ENCODE measurements at places on chromosomes 1 and 21.
A peak's percentile ranks its signal among the peaks of the same experiment; 100 is the strongest.

GRCh38 chr1:105655032-105655431 is 1401.4 kb upstream of the PRMT6 start:
- DNase-seq, result no peak

DNA sequence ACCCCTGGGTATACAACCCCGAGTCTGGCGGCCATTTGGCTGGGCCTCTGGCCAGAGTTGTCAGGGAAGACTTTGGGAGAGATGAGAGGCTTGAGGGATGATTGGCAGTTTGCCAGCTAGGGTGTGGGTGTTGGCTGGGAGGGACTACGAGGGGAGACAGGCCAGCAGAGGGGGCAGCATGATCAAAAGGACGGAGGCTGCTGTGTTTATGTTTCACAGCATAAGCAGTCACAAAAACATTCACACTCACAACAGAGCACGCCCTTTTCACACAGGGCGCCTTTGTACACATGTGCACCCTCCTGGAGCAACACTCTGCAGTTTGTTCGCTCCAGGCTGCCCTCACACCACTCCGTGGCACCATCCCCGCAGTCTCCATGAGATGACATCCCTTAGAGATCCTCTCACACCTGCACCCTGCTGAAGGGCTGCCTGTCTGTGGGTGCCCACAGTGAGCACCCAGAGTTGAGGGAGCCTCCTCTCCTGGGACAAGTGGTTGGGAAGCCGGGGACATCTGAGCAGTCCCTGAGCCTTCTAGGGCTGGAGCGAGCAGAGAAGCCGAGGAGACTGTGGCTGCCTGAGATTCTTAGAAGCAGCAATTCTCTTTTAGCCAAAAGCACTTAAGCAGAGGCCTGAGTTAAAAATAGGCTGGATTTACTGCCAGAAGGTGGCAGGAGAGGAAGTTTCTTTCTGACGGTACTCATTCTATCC is 15.4 kb downstream of the EFNA3 start:
- DNase-seq, result peak; percentile 78

DNA sequence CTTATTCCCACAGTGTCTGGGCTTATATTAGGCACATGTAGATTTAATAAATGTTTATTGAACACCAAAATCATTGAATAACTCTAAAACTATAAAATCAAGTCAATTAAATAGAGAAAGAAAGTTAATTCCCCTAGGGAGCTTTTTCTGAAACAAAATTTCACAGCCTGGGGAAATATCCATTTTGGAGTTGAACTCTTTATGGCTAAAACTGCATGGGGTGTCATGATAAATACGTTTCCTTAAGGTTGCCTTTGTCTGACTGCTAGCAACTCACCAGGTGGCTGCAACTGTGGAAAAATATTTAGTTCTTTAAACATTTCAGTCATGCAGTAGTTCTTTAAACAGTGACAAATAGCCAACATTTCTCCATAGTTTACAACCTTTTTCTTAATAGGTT is 496.1 kb downstream of the LRRIQ3 start:
- no peak for DNase-seq

DNA sequence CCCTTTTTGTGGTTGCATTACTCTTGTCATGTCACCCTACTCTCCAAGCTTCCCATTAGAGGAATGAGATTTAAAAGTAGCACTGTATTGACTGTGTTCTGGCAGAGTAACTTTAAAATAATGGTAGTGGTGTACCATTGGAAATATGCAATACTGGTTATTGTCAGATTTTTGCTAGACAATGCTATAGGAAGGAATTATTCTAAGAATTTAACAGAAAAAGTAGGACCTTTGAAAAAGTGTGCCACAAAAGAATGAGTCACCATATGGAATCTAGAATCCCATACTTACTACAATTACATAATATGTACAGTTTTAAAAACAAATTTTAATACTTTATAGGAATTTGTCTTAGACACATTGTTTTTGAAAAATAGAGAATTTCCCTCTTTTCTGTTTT is 13.8 kb downstream of the MIER1 start:
- no peak for DNase-seq

- no peak for DNase-seq
Measured at GRCh38 chr1:53409233-53409632, 50.0 kb upstream of the DMRTB1 start.

DNA sequence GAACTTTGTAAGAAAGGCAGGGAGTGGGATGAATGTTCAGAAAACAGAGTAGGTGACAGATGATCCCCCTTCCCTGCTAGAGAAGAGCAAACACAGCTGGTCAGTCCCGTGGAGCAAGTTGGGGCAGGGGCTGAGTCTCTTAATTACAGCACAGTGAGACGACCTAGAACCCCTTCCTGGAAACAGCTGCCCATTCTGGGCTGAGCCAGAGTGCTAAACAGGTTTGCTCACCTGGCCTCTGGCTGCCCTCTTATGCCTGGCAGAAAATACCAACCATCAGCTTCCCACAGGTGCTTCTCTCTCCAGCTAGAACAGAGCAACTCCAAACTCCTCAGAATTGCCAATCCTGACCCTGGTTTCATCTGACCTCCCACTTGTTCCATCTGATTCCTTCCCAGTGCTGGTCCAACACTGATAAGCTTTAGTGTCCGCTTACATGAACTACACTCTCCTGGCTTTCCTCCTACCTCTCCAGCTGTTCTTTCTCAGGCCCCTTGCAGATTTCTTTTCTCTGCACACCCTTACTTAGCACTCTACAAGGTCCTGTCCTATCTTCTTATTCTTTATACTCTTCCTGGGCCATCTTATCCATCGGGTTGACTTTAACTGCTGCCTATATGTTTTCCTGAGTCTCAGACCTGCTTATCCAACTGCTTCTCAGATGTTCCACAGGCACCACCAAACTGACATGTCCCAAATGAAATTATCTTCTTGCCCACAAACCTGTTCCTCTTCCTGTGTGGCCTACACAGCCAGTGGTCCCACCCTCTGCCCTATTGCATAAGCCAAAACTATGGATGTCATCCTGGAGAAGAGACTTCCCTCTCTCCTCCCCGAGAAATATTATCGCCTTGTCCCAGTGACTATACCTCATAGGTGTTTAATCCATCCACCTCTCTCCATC is 22.6 kb upstream of the COL9A2 start:
- no peak for DNase-seq

DNA sequence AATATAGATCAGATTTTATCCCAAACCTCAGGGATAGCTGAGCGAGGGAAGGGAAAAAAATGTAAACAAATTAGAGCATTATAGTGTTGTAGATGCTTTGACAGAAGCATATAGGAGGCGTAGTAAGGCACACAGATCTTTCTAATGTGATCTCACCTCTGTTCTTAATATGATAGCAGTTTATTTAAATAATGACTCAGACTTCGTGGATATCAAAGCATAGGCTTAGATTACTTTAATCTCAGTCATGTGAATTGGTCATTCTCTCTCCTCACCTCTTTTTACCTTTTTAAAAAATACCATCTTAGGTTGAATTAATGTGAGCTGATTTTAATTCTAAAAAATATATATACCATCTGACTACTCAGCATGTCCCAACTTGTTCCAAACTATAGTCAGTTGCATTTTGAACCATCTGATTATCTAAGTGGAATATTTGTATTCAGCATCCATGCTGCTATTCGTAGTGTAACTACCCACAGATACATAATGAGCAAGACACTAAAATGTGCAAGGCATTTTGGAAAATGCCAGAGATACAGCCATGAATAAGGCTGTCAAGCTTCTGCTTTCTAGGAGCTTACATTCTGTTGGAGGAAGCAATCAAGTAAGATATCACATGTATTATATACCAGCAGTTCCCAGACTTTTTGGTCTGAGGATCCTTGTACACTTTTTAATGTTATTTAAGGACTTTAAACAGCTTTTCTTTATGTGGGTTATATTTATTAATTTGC is 76.7 kb downstream of the OSBPL9 start:
- no peak for DNase-seq

DNA sequence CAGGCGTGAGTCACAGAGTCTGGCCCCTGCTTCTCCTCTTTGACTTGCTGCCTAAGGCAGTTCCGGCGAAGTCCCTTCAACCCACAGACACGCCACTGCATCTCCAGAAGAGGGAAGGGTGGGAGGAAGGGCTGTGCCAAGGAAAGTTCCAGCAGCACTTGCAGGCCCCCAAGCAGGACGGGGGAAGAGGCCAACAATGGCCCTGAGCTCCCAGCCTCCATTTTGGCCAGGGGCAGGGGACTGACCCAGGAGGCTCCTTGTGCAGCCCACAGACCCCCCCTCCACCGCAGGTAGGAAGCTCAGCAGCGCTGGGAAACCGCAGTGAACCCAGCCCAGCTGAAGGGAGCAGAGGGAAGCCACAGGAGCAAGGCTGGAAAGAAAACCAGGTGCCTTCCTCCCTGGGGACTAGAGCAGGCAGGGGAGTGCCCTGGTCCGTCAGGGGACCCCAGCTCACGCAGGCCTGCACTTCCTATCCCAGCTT is 35.4 kb downstream of the ACOT7 start:
- no peak for DNase-seq

DNA sequence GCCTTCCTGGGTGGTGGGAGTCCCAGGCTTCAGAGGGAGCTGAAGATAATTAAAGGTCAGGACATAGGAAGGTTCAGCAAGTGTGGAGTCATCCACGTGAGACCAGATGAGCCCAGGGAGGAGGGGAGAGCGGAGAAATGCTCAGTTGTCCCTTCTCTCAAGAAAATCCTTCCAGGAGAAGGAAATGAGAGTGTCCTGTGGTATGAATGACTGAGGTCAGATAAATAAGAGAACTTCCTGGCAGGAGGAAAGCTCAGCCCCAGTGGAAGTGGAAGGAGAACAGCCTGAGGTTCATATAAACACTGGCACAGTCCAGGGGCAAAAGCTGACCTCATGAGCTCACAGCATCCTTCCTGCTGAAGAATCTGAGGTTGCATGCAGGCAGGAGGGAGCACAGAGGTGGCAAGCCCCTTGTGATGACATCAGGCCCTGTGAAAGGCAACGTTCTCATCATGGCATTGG is 97.6 kb downstream of the NAV1 start:
- DNase-seq, result no peak

GRCh38 chr1:18581420-18581880 is 49.2 kb upstream of the PAX7 start:
- DNase-seq, result peak; percentile 24

DNA sequence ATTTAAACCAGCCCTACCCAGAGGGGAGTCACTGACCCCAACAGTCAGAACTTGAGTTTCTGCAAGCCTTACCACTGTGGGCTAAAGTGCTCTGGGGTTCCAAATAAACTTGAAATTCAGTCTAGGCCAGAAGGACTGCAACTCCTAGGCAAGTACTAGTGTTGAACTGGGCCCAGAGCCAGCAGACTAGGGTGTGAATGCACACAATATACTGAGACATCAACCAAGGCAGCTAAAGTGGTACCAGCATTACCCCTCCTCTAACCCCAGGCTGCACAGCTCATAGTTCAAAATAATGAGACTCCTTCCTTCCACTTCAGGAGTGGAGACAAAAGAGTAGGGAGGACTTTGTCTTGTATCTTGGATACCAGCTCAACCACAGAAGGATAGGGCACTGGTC is 18.9 kb upstream of the IL20 start:
- no peak for DNase-seq

DNA sequence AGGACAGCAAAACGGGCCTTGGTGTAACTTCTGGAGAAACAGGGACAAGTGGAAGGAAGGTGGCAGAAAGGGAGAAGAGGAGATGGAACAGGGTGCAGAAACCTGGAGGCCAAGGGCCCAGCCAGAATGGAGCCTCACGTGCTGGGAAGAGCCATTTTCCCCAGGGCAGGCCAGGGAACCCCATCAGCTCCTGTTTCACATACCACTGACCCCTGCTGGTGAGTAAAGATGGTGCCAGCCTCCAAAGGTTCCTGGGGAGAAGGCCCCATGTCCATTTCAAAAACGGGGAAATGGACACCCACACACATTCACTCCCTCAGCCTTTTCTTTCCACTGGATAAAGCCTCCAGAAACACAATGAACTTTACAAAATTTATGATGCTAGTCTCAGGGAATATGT is 57.6 kb upstream of the JUN start:
- DNase-seq, result no peak

- no peak for DNase-seq
Measured at GRCh38 chr1:67304023-67304422, 3.6 kb upstream of the IL12RB2 start.

GRCh38 chr1:228735871-228736586 is 750 bp downstream of the RHOU start:
- peak; percentile 12 for DNase-seq

DNA sequence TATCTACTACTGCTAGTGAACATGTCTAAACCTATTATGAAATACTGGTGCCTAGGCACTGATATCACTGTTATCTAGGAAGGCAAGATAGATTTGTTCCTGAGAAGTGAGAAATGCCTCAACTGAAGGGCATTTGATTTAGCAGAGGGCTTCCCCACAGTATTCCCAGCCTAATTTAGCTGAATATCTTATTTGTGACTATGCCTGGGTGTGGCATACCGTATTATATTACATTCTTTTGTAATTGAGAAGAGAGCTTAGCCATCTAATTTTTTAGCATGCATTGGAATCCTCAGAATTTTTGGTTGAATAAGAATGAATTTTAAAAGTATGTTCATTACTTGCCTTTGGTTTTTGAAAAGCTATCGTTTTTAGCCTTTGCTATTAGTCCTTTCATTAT is 99.1 kb downstream of the ZP4 start:
- DNase-seq, result no peak

GRCh38 chr1:93707956-93708355 is 26.3 kb upstream of the BCAR3 start:
- no peak for DNase-seq

DNA sequence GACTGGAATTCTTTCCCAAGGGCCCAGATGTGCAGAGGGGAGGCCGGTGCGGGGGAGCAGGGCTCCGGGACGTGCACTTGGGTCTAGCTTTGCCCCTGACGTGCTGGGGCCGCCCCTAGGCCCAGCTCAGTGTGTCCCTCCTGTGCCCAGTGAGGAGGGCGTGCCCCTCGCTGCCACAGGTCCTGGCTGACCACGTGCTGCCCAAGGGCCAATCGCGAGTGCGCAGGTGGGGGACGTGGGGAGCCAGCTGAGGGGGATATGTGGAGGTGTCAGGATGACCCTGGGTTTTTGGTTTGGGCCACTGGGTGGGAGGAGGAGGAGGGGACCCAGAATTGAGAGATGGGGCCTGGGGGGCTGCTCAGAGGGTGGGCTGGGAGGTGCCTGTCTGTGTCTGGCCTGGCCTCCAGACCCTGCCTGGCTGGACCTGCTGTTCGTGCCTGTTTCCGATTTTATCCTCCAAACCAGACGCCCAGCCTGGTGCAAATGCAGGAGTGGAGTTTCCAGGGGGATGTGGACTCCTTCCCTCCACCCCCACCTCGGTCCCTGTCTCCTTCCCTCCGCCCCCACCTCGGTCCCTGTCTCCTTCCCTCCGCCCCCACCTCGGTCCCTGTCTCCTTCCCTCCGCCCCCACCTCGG is 6.1 kb upstream of the RNF223 start:
- DNase-seq, result peak; percentile 80

- DNase-seq, result no peak
Measured at GRCh38 chr1:10245674-10246073, 35.3 kb downstream of the KIF1B start.

DNA sequence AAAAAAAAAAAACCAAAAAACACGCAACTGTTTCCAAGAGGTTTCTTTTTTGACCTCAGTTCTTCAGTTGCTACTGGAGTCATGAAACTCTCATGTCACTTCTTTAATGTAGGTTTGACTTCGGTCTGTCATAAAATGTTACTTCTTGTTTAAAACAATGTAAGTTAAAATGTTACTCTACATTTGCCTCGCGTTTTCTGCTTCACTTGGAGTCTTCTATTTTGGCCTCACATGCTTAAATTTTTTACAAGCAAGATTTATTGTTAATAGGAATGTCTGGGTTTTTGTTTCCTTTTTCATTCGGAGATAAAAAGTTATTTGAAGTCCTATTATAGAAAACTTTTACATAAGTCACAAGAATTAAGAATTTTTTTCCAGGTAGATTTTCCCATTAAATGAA is 880.2 kb downstream of the LTN1 start:
- no peak for DNase-seq

GRCh38 chr1:64890699-64891447 is 75.5 kb downstream of the JAK1 start:
- DNase-seq, result no peak
